ENCODE measurements at places on chromosomes 11 and 22. TPM values are rescaled to one million over a fixed set of nuclear protein-coding genes. Genes with fewer than 3 reads are reported as not detected.

NAALAD2 gene
- not detected for total RNA-seq

APOA4 gene
- total RNA-seq, result not detected

GPR83 gene
- total RNA-seq, result 0.12 TPM

PAX6 gene
- not detected for total RNA-seq

MRGPRE gene
- not detected for total RNA-seq

MUC6 gene
- total RNA-seq, result not detected

Data from naive thymus-derived CD4-positive, alpha-beta T cell (primary cell).